Heart left ventricle (tissue), 16 donors: ENCODE measurements at places on chromosomes 16 and 17. TPM values are rescaled to one million over a fixed set of nuclear protein-coding genes. Genes with fewer than 3 reads are reported as not detected.
A peak's percentile ranks its signal among the peaks of the same experiment; 100 is the strongest.

PKMYT1 gene
- 11.9 TPM for total RNA-seq

DNA sequence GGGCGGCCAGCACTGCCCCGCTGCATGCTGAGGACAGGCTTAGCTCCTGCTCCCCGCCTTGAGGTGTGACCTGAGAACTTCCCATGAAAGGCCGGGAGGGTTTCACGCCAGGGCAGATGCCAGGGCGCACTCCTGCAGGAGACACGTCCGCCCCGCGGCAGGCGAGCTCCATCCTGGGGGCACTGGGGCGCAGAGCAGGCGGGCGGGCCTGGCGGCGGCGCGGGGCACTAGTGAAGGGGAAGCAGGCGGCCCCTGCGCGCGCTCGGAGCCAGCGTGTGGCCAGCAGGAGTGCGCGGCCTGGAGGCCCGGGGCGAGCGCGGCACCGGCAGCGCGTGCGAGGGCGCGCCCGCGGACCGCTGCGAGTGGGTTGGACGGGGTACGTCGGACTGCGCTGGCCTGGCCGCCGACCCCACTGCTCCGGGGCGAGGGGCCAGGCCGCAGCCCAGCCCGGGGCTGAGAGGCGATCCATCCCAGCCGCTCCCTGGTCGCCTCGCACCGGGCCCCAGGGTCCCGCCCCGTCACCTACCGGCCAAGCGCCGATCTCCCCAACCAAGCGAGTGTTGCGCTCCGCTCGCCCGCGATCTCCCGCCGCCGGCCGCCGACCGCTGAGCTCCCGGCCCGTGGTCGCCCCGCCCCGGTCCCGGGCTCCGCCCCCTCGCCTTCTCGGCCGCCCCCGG, at the start of gene MAP3K14:
Gene MAP3K14, minus strand, starts transcription at position 587 of the 677 bp plus-strand sequence. CDS start 26,275 bp downstream, outside the sequence.
- H3K36me3 ChIP-seq = no peaks in the 10 kb centered on the region
- H3K27me3 ChIP-seq = no peaks in the 10 kb centered on the region
- peak within 1 kb of the TSS; percentile 94 for H3K27ac ChIP-seq

DNA sequence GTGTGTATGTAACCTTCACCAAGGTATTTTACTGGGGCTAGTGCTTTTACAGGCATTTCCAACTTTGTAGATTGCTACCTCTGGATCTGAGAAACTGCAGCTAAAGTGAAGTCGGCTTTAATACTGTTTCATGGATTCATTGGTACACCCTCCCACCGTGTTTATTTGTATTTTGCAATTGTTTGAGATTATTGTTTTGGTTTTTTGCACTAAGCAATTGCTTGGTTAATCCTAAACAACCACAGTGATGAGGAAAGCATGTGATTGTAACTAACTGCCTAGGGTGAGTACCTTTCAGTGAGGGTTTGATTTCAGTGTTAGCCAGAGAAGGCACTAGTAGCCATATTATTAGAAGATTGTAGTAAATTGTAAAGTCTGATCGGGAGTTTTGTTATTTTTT, 3.3 kb downstream of the LUC7L3 start:
- H3K4me3 ChIP-seq = no peak overlapping the region
- no peaks in the 10 kb centered on the region for H3K36me3 ChIP-seq
- peaks cover 63% of the 10 kb centered on the region for H3K4me1 ChIP-seq
- no peak overlapping the region for H3K27ac ChIP-seq
- no peaks in the 10 kb centered on the region for H3K27me3 ChIP-seq

CA5A gene
- not detected for total RNA-seq

CSH1 gene
- total RNA-seq = not detected

- H3K27ac ChIP-seq = no peak overlapping the region
- H3K36me3 ChIP-seq = no peaks in the 10 kb centered on the region
- no peak for DNase-seq
- no peaks in the 10 kb centered on the region for H3K4me1 ChIP-seq
Measured at GRCh38 chr16:24890746-24891145, 45.0 kb downstream of the SLC5A11 start.

GRCh38 chr16:8305201-8305600, 285.1 kb downstream of the TMEM114 start:
- no peaks in the 10 kb centered on the region for H3K27me3 ChIP-seq
- no peak for DNase-seq
- H3K36me3 ChIP-seq = no peaks in the 10 kb centered on the region
- H3K27ac ChIP-seq = no peak overlapping the region

DNA sequence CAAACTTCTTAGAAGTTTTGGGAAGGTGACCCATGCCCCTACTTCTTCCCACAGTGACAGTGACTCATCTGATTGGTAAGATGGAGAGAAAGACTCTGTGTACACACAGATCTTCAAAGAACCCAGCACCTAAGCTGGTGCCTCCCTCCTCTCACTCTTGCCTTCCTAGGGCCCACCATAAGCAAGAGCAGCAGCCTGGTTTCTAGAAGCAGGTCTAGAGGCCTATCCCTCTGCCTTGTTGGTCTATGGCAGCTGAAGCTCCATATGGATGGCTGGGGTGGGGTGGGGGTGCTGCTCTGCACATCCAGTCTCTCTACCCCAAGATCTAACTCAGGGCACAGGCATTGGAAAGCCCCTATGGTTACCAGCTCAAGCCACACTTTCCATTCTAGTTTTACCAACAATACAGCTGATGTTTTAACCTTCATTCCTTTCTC, 47.5 kb downstream of the STAT3 start:
- no peak overlapping the region for H3K4me3 ChIP-seq
- H3K36me3 ChIP-seq = no peaks in the 10 kb centered on the region
- no peak overlapping the region for H3K27ac ChIP-seq
- no peaks in the 10 kb centered on the region for H3K4me1 ChIP-seq

DNA sequence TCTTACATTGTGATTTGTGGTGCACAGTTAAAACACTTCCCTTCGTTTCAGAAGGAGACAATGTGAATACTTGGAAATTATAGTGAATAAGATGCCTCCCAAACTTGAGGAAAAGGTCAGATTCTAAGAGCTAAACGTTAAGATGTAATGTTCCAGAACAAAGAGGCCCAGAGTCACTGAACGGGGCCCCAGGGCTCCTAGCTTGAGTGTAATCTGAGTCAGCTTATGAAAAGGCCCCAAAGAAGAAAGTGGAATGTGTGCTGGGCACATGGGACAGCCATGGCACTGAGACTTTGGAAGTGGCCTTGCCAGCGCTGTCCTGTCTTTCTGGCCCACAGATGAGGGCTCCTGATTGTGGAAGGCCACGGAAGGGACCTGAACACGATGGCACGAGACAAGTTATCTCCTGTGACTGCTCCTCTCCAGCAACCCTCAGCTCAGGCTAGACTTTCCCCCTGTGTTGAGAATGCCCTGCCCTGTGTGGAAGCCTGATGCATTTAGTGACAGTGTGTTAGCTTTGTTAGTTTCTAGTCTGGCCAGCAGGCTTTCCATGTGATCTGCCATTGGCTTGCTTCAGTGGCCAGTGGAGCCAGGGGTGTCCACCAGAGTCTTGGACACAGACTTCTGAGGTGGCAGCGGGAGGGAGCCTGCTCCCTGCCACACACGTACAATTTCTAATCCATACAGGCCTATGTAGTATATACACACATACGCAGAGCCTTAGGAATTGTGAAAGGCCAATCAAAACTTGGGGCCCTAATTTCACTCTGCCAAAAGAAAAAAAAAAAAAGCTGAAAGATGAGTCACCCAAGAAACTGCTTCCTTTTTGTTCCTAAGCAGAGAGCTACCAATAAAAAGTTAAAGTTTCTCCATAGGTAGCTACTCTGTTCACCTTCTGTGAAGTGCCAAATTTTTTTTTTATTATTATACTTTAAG, 13.1 kb downstream of the SPATA33 start:
- no peaks in the 10 kb centered on the region for H3K27me3 ChIP-seq
- no peak overlapping the region for H3K4me3 ChIP-seq
- no peak for DNase-seq

DNA sequence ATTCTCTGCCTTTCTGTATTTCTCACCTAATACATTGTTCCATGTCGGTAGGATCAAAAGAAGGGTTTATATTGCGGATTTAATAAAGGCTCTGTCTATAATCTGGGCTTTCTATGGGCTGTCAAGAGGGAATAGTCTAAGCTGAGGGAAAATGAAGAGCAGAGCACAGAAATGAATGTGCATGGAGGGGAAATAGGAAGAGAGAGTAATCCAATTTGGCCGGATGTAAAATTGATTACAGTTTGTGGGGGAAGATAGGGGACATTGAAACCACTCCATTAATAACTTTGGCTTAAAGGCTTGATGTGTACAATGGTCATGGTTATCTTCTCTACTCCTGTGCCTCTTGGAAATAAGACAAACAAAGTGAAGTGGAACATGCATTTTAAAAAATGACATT, 334.2 kb upstream of the CDH8 start:
- H3K27ac ChIP-seq = no peak overlapping the region
- H3K4me3 ChIP-seq = no peak overlapping the region
- H3K36me3 ChIP-seq = no peaks in the 10 kb centered on the region
- DNase-seq = no peak
- no peaks in the 10 kb centered on the region for H3K27me3 ChIP-seq
- H3K4me1 ChIP-seq = no peaks in the 10 kb centered on the region

MRPL10 gene
- total RNA-seq = 63.2 TPM

ABCC11 gene
- total RNA-seq = 0.48 TPM

DNA sequence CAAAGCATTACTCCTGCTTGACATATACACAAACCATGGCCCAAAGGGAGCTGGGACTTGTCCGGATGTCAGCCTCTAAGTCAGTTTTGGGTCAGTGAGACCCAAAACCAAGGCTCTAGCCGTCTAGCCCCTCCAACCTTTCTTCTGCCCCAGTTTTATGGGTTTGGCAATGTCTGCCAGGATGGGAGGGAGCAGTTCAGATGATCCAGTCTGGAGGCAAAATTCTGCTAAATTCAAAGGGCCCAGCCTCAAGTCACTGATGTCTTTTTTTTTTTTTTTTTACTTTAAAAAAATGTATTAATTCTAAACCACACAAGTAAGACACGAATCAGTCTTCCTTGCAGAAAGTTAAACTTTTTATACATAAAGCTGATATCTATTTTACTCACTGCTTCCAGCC, 8.6 kb downstream of the NLRC5 start:
- DNase-seq = no peak
- H3K27me3 ChIP-seq = no peaks in the 10 kb centered on the region
- no peaks in the 10 kb centered on the region for H3K36me3 ChIP-seq

MILR1 gene
- 2.4 TPM for total RNA-seq

DNA sequence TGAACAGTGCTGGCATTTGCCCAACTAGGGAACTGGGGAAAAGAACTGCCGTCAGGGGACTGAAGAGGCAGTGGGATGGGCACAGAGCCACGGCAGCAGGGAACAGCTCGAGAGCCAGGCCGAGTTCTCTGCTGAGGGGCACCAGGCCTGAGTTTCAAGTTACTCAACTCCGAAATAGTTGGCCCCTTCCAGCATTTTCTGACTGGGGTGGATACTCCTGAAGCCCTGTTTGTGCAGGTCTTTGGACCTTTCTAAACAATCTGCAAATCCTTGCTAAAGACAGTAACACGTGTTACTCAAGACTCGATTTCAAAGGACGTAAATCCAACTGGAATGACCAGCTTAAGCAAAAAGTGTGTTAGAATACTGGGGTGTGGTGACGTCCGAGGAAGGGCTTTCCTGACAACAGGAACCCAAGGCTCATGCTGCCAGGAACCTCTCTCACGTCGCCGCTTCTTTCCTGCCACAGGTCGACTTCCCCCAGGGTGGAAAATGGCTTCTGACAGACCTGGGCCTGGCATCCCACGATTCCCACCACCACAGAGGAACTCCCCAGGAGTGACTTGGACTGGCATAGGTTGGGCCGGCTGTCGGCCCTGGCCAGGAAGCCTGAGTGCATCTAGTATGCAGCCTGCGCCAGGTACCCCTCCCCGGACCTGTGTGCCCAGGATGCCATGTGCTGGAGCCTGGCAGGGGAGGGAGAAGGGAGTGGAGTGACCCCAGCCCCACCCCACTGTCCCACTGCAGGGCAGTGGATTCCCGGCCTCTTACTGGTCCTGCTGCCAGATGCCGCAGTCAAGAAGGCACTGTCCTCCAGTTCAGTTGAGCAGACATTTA, 71.9 kb downstream of the N4BP1 start:
- peaks cover 26% of the 10 kb centered on the region for H3K36me3 ChIP-seq
- DNase-seq = peak; percentile 65
- no peaks in the 10 kb centered on the region for H3K27me3 ChIP-seq
- H3K27ac ChIP-seq = peak overlapping the region; percentile 67

NAGS gene
- total RNA-seq = 0.96 TPM

GRCh38 chr17:30905742-30906100, 317 bp downstream of the TEFM start:
- DNase-seq = no peak
- no peak overlapping the region for H3K27ac ChIP-seq
- H3K27me3 ChIP-seq = no peaks in the 10 kb centered on the region

SLC35G6 gene
- not detected for total RNA-seq

- H3K27me3 ChIP-seq = peaks cover 69% of the 10 kb centered on the region
- H3K27ac ChIP-seq = no peak overlapping the region
- H3K4me1 ChIP-seq = peaks cover 25% of the 10 kb centered on the region
Measured at GRCh38 chr17:49496867-49497147, 1.7 kb downstream of the NGFR start.

CDK5R1 gene
- total RNA-seq = 2.7 TPM

DNA sequence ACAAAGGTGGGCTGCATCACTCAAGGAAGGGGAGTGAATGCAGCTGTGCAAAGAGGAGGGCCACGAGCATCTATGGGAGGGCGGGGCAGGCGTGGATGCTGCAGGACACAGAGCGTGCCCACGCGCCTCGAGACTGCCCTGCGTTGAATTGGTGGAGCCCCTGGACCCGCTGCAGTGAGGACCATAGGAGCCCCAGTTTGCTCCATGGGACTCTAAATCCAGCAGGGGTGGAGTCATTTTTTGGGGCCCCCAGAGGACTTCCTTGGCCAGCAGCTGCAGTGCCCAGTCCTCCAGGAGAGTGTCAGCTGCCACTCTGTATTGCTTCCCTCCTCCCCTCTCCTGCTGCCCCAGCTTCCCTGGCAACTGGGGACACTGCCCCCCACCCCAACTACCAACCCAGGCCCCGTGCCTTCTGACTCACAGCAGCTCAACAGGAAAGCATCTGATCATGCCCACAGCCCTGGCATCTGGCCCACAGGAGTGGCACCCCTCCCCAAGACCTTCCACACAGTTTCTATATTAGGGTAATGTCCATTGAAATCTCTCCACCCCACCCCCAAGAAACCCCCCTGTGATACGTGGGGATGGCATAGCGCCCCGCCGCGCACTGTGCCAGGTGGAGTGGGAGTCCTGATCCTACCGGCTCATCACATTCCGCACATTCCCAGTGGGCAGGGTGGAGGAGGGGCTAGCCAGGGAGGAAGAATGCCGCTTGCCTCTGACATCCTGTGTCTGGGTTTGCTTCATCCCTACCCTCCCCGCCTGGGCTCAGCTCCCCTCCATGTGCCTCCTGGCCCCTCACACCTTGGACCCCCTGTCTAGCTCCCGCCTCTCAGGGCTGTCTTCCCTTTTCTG, 27.8 kb upstream of the ITGA3 start:
- DNase-seq = no peak
- peaks cover 10% of the 10 kb centered on the region for H3K27me3 ChIP-seq
- peaks cover 14% of the 10 kb centered on the region for H3K4me1 ChIP-seq
- no peaks in the 10 kb centered on the region for H3K36me3 ChIP-seq

- no peak overlapping the region for H3K27ac ChIP-seq
- no peak for DNase-seq
- H3K27me3 ChIP-seq = no peaks in the 10 kb centered on the region
- no peaks in the 10 kb centered on the region for H3K36me3 ChIP-seq
- H3K4me1 ChIP-seq = no peaks in the 10 kb centered on the region
Measured at GRCh38 chr16:5446623-5447240, 349.1 kb upstream of the EEF2KMT start.

- H3K27me3 ChIP-seq = no peaks in the 10 kb centered on the region
- H3K4me3 ChIP-seq = no peak overlapping the region
- H3K27ac ChIP-seq = no peak overlapping the region
- no peaks in the 10 kb centered on the region for H3K36me3 ChIP-seq
- DNase-seq = no peak
- no peaks in the 10 kb centered on the region for H3K4me1 ChIP-seq
Measured at GRCh38 chr16:85584267-85584666, 28.9 kb upstream of the GSE1 start.

TMC8 gene
- total RNA-seq = 1.2 TPM

- H3K4me1 ChIP-seq = peaks cover 41% of the 10 kb centered on the region
- no peaks in the 10 kb centered on the region for H3K27me3 ChIP-seq
- no peak overlapping the region for H3K27ac ChIP-seq
- no peaks in the 10 kb centered on the region for H3K36me3 ChIP-seq
- H3K4me3 ChIP-seq = no peak overlapping the region
Measured at GRCh38 chr17:31492880-31493655, 101.6 kb downstream of the RAB11FIP4 start.
